Right atrium auricular region (tissue), 2 donors: ENCODE measurements at places on chromosomes 13 and 19. TPM values are rescaled to one million over a fixed set of nuclear protein-coding genes. Genes with fewer than 3 reads are reported as not detected.
A peak's percentile ranks its signal among the peaks of the same experiment; 100 is the strongest.

KLK12 gene
- not detected for total RNA-seq

TDRD12 gene
- 0.96 TPM for total RNA-seq

MBD3L2 gene
- total RNA-seq, result not detected

TPTE2 gene
- not detected for total RNA-seq

HIF3A gene
- 123 TPM for total RNA-seq

ZNF550 gene
- 4.6 TPM for total RNA-seq

ECSIT gene
- 126 TPM for total RNA-seq

PBX4 gene
- not detected for total RNA-seq

ZNF729 gene
- total RNA-seq, result not detected

DNA sequence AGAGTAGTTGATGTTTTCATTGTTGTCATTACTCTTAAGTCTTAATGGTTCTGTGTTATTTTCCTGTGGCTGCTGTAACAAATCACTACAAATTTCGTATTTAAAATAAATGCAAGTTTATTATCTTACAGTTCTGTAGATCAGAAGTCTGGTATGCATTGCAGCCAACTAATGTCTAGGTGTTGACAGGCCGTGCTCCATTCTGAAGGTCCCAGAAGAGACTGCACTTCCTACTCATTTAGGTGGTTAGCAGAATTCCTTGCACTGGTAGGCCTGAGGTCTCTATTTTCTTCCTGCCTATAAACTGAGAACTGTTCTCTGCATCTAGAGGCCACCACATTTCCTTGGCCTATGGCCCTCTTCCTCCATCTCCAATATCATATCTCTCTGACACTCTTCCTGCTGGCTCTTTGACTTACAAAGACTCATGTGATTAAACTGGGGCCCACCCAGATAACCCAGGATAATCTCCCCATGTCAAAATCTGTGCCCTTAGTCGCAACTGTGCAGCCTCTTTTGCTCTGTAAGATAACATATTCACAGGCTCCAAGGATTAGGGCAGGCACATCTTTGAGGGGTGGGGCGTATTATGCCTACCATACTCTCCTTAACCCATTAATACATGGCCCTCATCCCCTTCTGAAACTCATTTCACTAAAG lies 468.4 kb downstream of the FOXO1 start:
- H3K27ac ChIP-seq, result no peak overlapping the region
- H3K36me3 ChIP-seq, result no peaks in the 10 kb centered on the region

DNA sequence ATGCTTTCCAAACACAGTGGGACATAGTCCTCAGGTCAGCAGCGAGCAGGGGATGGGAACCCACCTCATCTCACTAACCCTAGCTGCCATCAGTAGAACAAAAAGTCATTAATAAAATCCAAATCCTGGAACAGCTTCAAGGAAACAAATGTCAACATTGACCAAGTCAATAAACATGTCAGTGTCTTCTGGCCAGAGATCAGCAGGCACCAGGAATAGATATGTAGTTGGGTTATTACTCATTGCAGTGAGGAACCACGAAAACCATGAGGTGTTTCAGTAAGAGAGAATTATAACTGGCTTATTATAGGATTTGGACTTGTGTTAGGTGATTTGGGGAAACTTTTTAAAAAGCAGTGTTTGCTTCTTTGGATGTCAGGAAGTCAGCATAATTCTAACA lies 17.1 kb upstream of the CD33 start:
- H3K4me3 ChIP-seq, result no peak overlapping the region
- DNase-seq, result no peak
- H3K4me1 ChIP-seq, result no peaks in the 10 kb centered on the region
- H3K36me3 ChIP-seq, result no peaks in the 10 kb centered on the region

GRCh38 chr13:42272115-42272803 lies at the start of gene AKAP11:
Gene AKAP11, plus strand, starts transcription at chr13:42272152. Its CDS starts 14,197 bp downstream, at chr13:42286349.
- no peaks in the 10 kb centered on the region for H3K27me3 ChIP-seq
- H3K4me3 ChIP-seq, result peak within 1 kb of the TSS; percentile 94
- DNase-seq, result peak; percentile 63
- H3K27ac ChIP-seq, result peak within 1 kb of the TSS; percentile 91
- no peaks in the 10 kb centered on the region for H3K36me3 ChIP-seq

GRCh38 chr19:3118232-3119070 lies 17.4 kb upstream of the GNA15 start:
- H3K27me3 ChIP-seq, result no peaks in the 10 kb centered on the region
- peaks cover 65% of the 10 kb centered on the region for H3K36me3 ChIP-seq
- DNase-seq, result no peak
- peaks cover 18% of the 10 kb centered on the region for H3K4me1 ChIP-seq
- no peak overlapping the region for H3K4me3 ChIP-seq

DNA sequence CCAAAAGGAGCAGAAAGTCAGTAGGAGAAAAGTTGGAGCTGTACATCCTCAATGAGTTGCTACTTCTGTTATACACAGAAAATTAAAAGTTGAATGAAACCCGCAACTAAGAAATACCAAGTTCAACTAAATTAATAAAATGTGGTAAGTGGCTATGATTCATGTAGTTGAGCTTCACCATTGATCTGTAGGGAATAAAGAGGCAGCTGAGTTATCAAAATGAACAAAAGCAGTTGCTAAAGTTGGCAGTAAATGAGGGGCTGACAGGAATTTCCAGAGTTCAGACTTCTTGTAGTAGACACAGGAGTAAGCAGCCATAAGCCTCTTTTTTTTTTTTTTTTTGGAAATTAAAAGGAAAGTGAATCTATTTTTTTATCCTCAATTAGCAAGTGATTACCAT lies 234.6 kb downstream of the POSTN start:
- H3K27ac ChIP-seq, result no peak overlapping the region
- H3K4me3 ChIP-seq, result no peak overlapping the region
- no peaks in the 10 kb centered on the region for H3K36me3 ChIP-seq

DNA sequence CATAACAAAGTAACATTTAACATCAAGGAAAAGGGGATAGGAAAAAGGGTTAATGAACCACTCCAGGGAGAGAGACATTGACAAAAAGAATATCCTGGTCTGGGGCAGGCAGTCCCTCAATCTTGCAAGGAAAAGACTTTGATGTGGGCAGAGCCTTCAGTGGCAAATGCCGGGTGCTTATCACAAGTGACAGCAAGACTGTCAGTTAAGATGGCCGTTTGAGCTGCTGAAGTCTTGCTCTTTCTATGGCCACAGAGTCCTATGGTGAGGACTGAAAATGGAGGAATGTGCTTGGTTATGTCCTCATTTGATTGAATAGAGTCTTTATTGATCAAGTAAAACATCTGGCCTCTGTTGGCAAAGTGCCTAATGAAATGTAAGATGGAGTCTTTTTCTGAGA lies 112.1 kb downstream of the B3GLCT start:
- H3K27ac ChIP-seq, result no peak overlapping the region
- no peaks in the 10 kb centered on the region for H3K36me3 ChIP-seq
- no peak overlapping the region for H3K4me3 ChIP-seq
- no peak for DNase-seq
- H3K27me3 ChIP-seq, result no peaks in the 10 kb centered on the region

DNA sequence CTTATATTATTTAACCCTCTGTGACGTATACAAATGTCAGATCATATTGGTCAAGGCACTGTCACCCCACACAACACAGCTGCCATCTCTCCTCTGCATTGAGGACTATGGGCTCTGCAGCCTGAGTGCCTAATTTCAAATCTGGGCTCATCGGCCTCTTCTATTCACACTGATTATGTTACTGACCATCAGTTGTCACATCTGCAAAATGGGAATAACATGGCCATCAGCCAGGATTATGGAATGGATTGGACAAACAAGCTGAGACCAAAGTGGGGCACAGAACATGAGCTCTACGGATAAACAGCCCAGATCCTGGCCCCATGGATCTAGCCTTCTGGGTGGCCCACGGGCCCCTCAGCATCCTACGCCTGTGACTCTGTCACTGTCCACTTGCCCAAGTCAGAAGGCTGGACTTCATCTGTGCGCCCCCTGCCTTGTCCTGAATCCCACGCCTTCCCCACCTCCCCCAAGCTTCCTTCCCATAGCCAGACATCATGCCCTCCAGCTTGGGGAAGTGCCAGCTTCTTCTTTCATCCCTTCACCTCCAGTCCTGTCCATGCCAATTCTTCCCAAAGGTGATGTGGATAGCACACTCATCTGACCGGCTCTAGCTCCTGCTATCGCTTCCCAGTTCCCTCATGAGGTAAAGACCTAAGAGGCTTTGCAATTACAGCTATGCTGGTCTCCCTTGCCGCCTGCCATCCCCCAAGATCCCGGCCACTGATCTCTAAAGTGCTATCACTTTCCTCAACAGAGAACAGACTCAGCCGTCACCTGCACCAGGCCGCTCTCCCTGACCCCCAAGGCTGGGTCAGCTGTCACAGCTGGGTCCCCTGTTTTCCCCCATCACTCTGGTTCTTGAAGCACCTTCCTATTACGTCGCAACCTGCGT lies 872 bp downstream of the FARSA start:
- H3K4me1 ChIP-seq, result peaks cover 17% of the 10 kb centered on the region
- peaks cover 30% of the 10 kb centered on the region for H3K36me3 ChIP-seq
- DNase-seq, result no peak
- peak overlapping the region; percentile 86 for H3K27ac ChIP-seq

DNA sequence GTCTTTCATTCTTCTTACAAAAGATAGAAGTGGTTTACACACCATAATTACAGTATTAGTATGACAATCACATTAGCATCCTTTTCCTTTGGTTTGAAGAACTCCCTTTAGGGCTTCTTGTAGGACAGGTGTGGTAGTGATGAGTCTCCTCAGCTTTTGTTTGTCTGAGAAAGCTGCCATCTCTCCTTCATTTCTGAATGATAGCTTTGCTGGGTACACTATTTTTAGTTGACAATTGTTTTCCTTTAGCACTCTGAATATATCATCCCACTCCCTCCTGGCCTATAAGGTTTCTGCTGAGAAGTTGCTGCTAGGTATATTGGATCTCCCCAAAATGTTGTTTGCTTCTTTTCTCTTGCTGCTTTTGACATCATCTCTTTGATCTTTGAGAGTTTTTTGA lies 39.3 kb downstream of the RASA3 start:
- H3K27me3 ChIP-seq, result no peaks in the 10 kb centered on the region
- H3K4me3 ChIP-seq, result no peak overlapping the region
- no peaks in the 10 kb centered on the region for H3K36me3 ChIP-seq
- H3K27ac ChIP-seq, result no peak overlapping the region
- DNase-seq, result no peak
- H3K4me1 ChIP-seq, result no peaks in the 10 kb centered on the region

- DNase-seq, result no peak
- no peaks in the 10 kb centered on the region for H3K27me3 ChIP-seq
- no peak overlapping the region for H3K4me3 ChIP-seq
- H3K4me1 ChIP-seq, result no peaks in the 10 kb centered on the region
These were observed 22.3 kb downstream of the FAM216B start for GRCh38 chr13:42803563-42804204.

- H3K36me3 ChIP-seq, result peaks cover 28% of the 10 kb centered on the region
- no peaks in the 10 kb centered on the region for H3K27me3 ChIP-seq
- peak within 1 kb of the TSS; percentile 99 for H3K27ac ChIP-seq
These were observed at the start of gene SCGB2B2 for GRCh38 chr19:34676697-34677385. Gene SCGB2B2, minus strand, starts transcription at chr19:34677159. Its CDS starts 82,596 bp downstream, at chr19:34594563.

- H3K27ac ChIP-seq, result no peak overlapping the region
- no peaks in the 10 kb centered on the region for H3K4me1 ChIP-seq
- no peaks in the 10 kb centered on the region for H3K27me3 ChIP-seq
- peak; percentile 50 for DNase-seq
- no peaks in the 10 kb centered on the region for H3K36me3 ChIP-seq
These were observed 77.4 kb upstream of the GPR12 start for GRCh38 chr13:26837997-26838396.

GRCh38 chr13:39955560-39955959 lies 300.1 kb downstream of the COG6 start:
- H3K4me1 ChIP-seq, result no peaks in the 10 kb centered on the region
- no peaks in the 10 kb centered on the region for H3K27me3 ChIP-seq
- no peak overlapping the region for H3K27ac ChIP-seq

DNA sequence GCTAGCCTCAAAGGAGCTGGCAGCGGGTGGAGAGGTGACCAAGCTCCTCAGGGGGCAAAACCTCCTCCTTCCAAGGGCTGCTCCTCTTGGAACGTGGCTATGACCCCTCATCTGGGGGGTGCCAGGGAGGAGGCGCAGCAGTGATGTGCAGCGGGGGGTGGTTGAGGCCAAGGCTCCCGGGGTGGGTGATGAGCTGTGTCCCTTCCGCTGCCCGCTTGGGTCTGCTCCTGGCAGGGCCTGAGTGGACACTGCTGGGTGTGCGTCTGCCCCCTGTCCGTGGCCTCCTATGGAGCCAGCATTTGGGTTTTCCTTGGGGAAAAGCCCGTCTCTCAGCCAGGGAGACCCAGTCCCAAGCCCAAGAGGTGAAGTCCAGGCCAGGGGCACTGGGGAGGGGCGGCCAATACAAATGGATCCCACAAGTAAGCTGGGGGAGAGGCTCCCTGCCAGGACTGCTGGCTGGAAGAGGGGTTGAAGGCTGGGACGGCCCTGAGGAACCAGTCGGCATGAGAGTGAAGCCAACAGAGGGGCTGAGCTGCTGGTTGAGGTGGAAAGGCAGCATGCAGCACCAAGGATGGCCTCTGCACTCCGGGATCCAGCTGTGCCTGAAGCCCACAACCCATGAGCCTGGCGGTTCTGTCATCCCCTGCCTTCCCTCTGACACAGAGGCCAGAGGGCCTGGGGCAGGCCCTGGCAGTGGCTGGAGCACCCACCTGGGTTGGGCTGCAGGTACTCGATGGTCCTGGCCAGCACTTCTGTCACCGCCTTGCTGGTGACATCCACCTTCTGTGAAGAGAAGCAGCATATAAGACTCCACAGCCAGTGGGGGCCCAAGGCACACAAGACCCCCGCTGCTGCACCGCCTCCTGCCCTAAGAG lies 22.7 kb downstream of the MPND start:
- H3K27ac ChIP-seq, result no peak overlapping the region
- peaks cover 53% of the 10 kb centered on the region for H3K36me3 ChIP-seq
- DNase-seq, result no peak
- no peak overlapping the region for H3K4me3 ChIP-seq
- no peaks in the 10 kb centered on the region for H3K27me3 ChIP-seq
- no peaks in the 10 kb centered on the region for H3K4me1 ChIP-seq

DNA sequence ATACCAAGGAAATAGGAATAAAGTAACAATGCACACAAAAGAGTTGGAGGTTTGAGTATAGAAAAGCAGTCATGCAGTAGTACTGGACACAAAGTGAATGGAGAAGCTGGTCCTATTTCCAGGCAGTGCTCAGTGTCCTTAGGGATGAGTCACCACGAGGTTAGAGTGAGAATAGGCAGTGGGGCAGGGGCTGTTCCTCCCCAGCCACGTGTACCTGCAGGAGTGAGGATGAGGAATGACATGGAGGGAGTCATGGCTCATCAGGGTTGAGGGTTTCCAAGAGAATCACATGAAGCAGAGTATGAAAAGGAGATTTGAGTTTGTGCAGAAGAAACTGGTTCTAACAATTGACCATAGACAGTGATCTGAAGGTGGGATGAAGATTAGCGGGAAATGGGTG lies 74.8 kb upstream of the ZNF835 start:
- H3K4me3 ChIP-seq, result no peak overlapping the region
- no peaks in the 10 kb centered on the region for H3K4me1 ChIP-seq
- H3K36me3 ChIP-seq, result no peaks in the 10 kb centered on the region
- no peaks in the 10 kb centered on the region for H3K27me3 ChIP-seq
- no peak for DNase-seq
- H3K27ac ChIP-seq, result no peak overlapping the region
